ENCODE measurements at places on chromosomes 7 and 10. TPM values are rescaled to one million over a fixed set of nuclear protein-coding genes. Genes with fewer than 3 reads are reported as not detected.

GRCh38 chr10:45424668-45425404, 50.8 kb downstream of the ALOX5 start:
- peak; percentile 46 for DNase-seq

- DNase-seq, result no peak
These were observed 1.0 kb downstream of the BEND7 start for GRCh38 chr10:13527864-13528122.

GRCh38 chr7:1231214-1232102, 1.2 kb upstream of the UNCX start:
- no peak for DNase-seq

- no peak for DNase-seq
These were observed 184.5 kb upstream of the PHF14 start for GRCh38 chr7:10789170-10789569.

GRCh38 chr10:132248455-132249225, 59.1 kb downstream of the STK32C start:
- peak; percentile 18 for DNase-seq

DNA sequence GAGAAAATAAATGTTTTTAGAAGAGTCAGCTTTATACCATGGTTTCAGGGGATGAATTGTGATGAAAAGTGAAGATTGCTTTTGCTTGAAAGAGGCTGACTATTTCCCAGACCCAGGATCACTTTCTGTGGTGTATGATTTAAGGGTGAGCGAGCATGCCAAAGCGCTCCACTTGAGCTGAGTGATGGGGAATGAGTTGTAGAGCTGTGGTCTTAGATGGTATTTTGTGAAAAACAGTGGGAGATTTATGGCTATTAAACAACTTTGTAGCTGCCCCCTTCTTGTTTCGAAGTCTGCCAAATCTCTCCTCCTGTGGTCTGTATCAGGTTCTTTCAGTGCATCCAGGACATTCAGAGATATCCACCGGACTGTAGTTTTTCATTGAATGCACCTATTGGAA, 888.2 kb downstream of the LRMDA start:
- DNase-seq, result no peak

DNA sequence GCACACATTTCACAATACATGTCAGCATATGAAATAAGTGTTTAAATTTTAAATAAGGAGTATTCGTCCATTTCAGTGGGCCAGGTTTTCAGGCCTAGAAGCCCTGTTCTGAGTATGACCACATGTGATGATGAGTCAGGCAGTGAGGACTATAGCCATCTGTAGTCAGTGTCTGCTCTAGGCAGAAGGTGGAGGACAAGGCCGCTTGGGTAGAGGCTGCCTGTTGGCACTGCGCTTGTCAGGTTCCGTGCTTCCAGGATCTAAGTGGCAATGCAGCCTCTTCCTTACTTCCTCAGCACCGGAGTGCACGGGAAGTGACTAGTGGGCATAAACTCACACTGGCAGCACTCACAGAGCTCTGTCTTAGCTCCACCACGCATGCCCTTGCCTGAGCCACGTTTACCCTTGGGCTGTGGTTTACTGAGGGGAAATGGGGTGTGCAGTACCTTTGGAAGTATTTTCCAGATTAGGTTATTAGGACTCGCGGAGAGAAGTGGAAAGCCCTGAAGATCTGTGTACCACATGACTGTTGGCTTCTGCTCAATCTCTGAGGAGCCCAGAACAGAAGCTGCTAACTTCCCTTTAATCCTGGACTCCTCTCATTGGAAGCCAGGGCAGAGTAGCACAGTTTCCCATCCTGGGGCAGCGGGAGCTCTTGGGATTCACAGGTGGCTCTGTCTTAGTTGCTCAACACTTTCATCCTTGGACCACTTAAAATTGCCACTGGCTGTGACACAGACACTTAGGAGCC, 87.5 kb upstream of the GJD4 start:
- peak; percentile 62 for DNase-seq

GRCh38 chr10:101959346-101959916, 96.5 kb downstream of the ARMH3 start:
- DNase-seq, result no peak

- DNase-seq, result no peak
These were observed 48.0 kb downstream of the ZNF365 start for GRCh38 chr10:62422068-62422590.

DNA sequence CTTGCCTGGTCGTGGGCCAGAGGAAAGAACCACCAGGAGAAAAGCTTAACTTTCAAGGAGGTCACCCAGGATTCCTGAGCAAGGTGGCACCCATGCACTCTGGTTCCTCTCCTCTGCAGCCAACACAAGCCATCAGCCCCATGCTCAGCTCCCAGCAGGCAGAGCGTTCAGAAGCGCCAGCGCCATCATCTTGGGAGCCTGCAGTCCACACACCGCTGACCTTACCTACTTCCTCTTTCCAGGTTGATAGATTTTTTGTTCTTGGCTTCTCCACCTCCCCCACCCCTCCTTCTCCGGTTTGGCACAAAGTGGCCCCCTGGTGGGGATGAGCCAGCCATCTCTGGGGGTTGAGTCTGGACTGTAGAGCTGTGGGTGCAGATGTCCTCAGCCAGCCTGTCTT, 1.7 kb upstream of the WDR86 start:
- no peak for DNase-seq

- DNase-seq, result no peak
These were observed at the start of gene PIK3AP1 for GRCh38 chr10:96720422-96721206. TSS of gene PIK3AP1 (minus strand) at chr10:96720514. CDS start at chr10:96720394, 120 bp downstream.

GRCh38 chr10:132390921-132391675, 5.9 kb upstream of the PWWP2B start:
- DNase-seq, result no peak

GRCh38 chr10:75652146-75652740, 220.8 kb downstream of the LRMDA start:
- no peak for DNase-seq

GRCh38 chr10:21171936-21172541, 274.9 kb upstream of the NEBL start:
- DNase-seq, result no peak

GRCh38 chr7:39741942-39742623, 118.7 kb downstream of the RALA start:
- no peak for DNase-seq

Gene LIPJ
- total RNA-seq, result not detected

Gene WNT8B
- total RNA-seq, result under 0.01 TPM

Gene DLG5
- total RNA-seq, result 5.4 TPM

Gene ACSL5
- 59.9 TPM for total RNA-seq

Measured in dermis microvascular lymphatic vessel endothelial cell (primary cell).